Activated naive CD4-positive, alpha-beta T cell treated with anti-CD3 and anti-CD28 coated beads for 36 hours (primary cell): ENCODE measurements at places on chromosomes 6 and 20. TPM values are rescaled to one million over a fixed set of nuclear protein-coding genes. Genes with fewer than 3 reads are reported as not detected.

The DEFB114 gene
- total RNA-seq: not detected

The DACT2 gene
- total RNA-seq: not detected

The ADTRP gene
- total RNA-seq: 52.1 TPM

The SNHG17 gene
- 69.1 TPM for total RNA-seq

The OSBPL2 gene
- 23.6 TPM for total RNA-seq

The LY6G5C gene
- total RNA-seq: 1.4 TPM

The SLC26A8 gene
- not detected for total RNA-seq

DNA sequence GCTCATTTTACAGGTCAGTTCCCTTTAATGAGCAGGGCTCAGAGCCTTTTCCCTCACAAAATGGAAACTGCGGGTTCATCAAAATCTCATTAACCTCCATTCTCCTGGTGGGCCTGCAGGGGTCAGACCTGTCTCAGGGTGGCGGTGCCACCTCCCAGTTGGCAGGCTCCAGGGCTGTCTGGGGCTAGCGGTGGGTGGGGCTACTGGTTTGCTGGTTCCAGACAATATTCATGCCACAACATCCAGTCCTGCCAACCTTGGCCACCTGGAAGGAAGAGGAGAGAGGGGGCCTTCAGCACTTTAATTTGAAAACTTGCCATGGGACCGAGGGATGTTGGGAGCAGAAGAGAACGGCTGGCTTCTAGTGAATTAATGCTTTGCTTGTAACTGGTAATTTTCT is 41.9 kb upstream of the CTNNBL1 start:
- no peaks in the 10 kb centered on the region for H3K36me3 ChIP-seq
- DNase-seq: peak; percentile 48
- H3K27ac ChIP-seq: no peak overlapping the region

DNA sequence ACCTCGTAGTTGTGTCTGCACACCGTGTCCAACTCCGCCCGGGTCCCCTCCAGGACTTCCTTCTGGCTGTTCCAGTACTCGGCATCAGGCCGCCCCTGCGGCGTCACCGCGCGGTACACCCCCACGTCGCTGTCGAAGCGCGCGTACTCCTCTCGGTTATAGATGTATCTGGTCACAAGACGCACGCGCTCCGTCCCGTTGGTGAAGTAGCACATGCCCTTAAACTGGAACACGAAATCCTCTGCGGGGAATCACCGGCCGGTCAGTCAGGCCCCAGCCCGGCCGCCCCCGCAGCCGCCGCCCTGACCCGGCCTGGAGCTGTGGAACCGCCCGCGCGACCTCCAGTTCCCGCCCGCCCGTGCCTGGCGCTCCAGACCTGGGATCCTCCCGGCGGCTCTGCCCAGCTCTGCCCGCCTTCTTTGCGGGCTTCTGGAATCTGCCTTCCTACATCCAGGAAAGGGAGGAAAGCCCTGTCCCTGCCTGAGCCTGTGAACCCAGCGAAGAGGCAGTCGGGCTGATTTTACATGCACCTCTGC is 1.6 kb downstream of the HLA-DQB1 start:
- peaks cover 40% of the 10 kb centered on the region for H3K4me1 ChIP-seq
- H3K4me3 ChIP-seq: peak overlapping the region; percentile 70
- no peak overlapping the region for H3K27ac ChIP-seq
- H3K27me3 ChIP-seq: peaks cover 32% of the 10 kb centered on the region
- no peaks in the 10 kb centered on the region for H3K36me3 ChIP-seq
- peak; percentile 62 for DNase-seq

DNA sequence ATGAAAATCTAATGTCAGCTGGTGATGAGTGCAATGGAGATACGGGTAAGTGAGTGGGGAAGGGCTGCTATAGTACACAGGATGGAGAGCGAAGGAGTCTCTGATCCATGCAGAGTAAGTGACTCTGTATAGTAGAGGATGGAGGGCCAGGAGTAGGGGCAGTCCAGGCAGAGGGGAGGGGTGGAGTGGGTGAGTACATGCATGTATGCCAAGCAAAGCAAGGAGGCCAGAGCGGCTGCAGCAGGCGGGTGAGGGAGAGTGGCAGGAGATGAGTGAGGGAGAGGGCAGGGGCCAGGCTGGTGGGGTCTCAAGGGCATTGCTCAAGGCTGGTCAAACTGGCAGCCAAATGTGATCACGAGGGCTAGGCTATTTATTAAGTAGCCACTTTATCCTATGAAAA is 94.0 kb downstream of the PREP start:
- DNase-seq: no peak
- H3K36me3 ChIP-seq: peaks cover 15% of the 10 kb centered on the region
- no peak overlapping the region for H3K4me3 ChIP-seq
- H3K27me3 ChIP-seq: no peaks in the 10 kb centered on the region
- H3K4me1 ChIP-seq: no peaks in the 10 kb centered on the region

DNA sequence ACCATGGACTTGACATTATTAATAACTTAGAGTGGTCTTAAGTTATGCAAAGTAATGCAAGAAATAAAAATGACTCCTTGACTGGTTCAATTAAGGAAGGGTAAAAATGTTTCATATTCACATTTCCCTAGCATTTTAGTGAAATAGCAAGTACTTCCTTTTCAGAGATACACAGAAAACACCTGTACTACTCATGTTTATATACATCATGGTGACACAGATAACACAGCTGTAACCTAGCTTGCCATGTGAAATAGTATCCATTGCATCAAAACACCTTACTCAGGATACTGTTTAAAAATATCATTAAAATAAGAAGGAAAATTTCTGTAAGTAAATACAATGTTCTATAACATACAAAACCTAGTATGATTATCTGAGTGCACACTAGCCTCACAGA is 102.4 kb downstream of the AHI1 start:
- H3K27me3 ChIP-seq: no peaks in the 10 kb centered on the region
- no peak overlapping the region for H3K4me3 ChIP-seq
- no peak for DNase-seq
- H3K4me1 ChIP-seq: no peaks in the 10 kb centered on the region

DNA sequence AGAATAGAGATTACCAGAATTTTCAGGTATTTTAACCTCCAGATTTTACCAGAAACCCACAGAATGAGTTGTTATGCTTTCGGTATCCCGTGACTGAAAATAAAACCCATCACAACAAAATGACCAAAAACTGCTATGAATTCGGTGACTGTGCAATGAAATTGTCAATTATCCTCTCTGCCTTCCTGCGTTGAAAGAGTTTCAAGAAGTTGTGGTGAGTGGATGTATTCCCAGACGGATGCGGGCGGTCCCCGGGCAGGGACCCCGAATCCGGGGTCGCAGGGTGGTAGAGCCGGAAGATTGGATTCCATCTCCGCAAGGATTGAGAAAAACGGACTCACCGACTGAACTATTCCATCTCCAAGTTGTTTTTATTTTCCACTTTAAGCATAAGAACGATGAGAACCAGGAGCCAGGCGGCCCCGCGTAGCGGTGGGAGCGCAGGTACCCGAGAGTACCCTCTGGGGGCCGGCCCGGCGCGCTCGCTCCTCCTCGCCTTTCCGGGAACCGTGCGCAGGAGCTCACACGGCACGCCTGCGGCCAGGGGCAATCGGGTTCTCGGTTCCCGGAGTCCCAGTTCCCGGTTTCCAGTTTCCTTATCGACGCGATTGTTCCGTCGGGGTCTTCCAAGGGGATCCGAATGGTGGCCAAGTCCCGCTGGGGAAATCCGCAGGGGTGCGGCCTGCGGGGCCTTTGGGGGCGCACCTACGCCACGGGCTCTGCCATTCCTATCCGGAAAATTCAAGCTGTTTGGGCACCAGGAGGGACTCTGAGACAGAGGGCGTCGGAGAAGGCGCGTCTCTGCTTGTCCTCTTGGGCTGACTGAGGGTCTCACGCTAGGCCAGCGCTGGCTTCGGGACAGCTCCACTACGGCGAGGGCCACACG is 104.9 kb upstream of the PRDM1 start:
- peak overlapping the region; percentile 62 for H3K4me3 ChIP-seq
- peak overlapping the region; percentile 79 for H3K27ac ChIP-seq
- peak; percentile 58 for DNase-seq
- H3K27me3 ChIP-seq: peaks cover 52% of the 10 kb centered on the region
- no peaks in the 10 kb centered on the region for H3K36me3 ChIP-seq

DNA sequence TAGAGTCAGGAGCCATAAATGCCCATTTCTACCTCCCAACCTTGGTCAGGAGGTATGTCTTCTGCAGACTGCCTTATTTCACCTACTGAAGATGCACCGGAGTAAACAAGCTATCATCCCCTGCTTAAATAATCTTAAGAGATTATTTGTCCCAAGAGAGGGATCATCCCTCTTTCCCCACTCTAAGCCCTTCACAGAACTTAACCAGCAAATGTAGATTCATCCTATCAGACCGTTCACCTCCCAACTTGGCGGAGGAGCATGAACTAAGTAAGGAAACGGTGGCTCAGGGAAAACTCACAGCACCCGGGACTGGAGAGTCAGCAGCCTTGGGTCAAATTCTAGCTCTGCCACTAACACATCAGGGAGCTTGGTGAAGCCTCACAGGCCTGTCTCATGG is 115.3 kb downstream of the TRERF1 start:
- H3K27ac ChIP-seq: no peak overlapping the region
- H3K27me3 ChIP-seq: no peaks in the 10 kb centered on the region
- DNase-seq: no peak
- H3K4me3 ChIP-seq: no peak overlapping the region

DNA sequence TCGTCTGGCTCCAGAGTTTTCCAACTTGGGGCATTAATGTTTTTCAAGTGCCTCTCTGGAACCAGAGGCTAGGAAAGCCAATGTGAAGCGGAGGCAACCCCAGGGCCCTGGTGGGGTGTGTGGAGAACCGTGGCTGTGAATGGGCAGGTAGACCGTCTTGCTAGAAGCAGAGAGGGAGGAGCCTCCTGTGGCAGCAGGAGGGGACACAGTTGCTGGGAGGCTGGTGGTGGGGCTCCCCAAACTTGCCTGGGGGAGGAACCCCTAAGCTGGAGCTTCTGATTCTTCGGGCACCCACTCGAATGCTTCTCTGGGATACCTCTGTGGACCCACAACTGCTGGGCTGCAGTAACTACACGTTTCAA is 65.3 kb upstream of the APCDD1L start:
- no peaks in the 10 kb centered on the region for H3K4me1 ChIP-seq
- H3K36me3 ChIP-seq: no peaks in the 10 kb centered on the region
- DNase-seq: no peak
- peaks cover 14% of the 10 kb centered on the region for H3K27me3 ChIP-seq
- no peak overlapping the region for H3K4me3 ChIP-seq
- no peak overlapping the region for H3K27ac ChIP-seq

DNA sequence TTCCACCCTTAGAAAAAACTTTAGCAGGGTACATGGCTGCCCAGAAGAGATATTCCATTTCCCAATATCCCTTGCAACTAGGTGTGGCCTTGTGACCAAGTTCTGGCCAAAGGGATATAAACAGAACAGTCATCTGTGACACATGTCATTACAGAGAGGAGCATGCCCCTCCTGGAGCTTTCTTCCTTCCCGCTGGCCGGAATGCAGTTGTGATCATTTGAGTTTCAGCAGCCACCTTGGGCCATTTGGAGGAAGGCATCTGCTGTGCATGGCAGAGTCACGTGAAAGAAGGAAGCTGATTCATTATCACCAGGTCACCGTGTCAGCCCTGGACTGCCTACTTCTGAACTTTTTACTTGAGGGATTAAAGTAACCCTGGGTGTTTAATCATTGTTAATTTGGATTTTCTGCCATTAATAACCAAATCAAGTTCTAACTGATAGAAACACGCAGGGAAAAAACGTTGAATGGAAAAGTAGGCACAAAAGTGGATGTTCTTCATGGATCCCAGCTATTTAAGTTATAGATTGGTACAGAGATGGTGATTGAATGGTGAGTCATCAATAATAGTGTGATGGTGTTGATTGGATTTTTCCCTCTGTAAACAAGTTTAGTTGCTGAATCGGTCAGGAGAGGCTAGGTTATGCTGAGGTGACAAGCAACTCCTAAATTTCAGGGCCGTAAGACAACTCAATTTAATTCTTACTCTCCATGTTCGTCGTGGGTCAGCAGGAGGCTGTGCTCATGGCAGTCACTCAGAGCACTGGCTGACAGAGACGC is 80.7 kb upstream of the CCDC167 start:
- H3K36me3 ChIP-seq: no peaks in the 10 kb centered on the region
- H3K27ac ChIP-seq: no peak overlapping the region
- H3K27me3 ChIP-seq: no peaks in the 10 kb centered on the region
- H3K4me1 ChIP-seq: no peaks in the 10 kb centered on the region
- no peak for DNase-seq
- H3K4me3 ChIP-seq: no peak overlapping the region

GRCh38 chr20:63951398-63952209 is 4.6 kb downstream of the UCKL1 start:
- DNase-seq: no peak
- no peak overlapping the region for H3K27ac ChIP-seq
- H3K4me3 ChIP-seq: no peak overlapping the region
- H3K36me3 ChIP-seq: peaks cover 3% of the 10 kb centered on the region
- no peaks in the 10 kb centered on the region for H3K27me3 ChIP-seq

DNA sequence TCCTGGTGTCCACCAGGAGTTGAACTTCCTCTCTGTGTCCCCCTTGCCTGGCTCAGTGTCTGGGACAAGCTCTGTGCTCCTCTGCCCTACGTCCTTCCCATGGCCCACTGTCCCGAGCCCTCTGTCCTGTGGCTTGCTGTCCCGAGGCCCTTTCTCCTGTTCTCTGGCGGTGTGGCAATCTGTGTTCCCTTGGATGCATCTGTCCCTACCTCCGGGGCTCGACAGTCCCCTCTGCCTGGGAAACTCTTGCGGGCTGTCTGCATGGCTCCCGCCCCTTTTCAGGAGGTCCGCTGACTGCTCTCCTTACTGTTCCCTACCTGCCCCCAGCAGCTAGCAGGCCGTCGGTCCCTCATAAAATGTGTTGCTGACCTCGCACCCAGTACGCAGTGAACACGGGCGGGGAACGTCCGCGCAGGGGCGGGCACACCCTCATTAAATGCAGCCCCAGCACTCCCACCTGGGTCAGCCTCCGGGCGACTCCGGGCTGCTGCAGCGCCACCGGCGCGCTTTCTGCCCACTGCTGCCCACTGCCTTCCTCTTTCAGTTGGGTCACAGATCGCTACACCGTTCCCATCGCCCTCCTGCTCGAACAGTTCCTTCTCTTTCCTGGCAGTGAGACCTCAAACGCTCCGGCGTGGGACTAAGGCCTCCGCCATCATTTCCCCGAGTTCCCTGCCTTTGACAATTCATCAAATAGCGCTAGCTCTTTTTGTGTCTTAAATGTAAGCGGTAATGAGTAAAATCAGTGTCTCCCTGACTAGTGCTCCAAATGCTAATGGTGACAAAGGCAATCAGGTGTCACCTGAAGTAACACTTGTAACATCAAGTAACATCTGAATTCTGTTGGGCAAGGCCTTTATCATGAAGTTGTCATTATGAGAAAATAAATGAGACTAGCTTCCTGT is 60.5 kb downstream of the RSPH3 start:
- H3K4me1 ChIP-seq: peaks cover 9% of the 10 kb centered on the region
- H3K27me3 ChIP-seq: peaks cover 3% of the 10 kb centered on the region
- no peak overlapping the region for H3K27ac ChIP-seq
- peak; percentile 12 for DNase-seq

GRCh38 chr6:45072673-45073072 is 255.5 kb upstream of the RUNX2 start:
- DNase-seq: no peak
- peaks cover 28% of the 10 kb centered on the region for H3K4me1 ChIP-seq
- H3K27ac ChIP-seq: no peak overlapping the region
- H3K27me3 ChIP-seq: no peaks in the 10 kb centered on the region
- H3K36me3 ChIP-seq: no peaks in the 10 kb centered on the region
- no peak overlapping the region for H3K4me3 ChIP-seq

GRCh38 chr6:32742374-32742773 is 1.2 kb downstream of the HLA-DQA2 start:
- no peak for DNase-seq
- no peaks in the 10 kb centered on the region for H3K36me3 ChIP-seq
- H3K4me3 ChIP-seq: no peak overlapping the region

- H3K27ac ChIP-seq: no peak overlapping the region
- H3K36me3 ChIP-seq: no peaks in the 10 kb centered on the region
- H3K27me3 ChIP-seq: peaks cover 10% of the 10 kb centered on the region
- H3K4me1 ChIP-seq: no peaks in the 10 kb centered on the region
These were observed 234.0 kb upstream of the MARCKS start for GRCh38 chr6:113623129-113623528.
